Smooth muscle cell of bladder (primary cell): ENCODE measurements at places on chromosomes 6 and 20. TPM values are rescaled to one million over a fixed set of nuclear protein-coding genes. Genes with fewer than 3 reads are reported as not detected.

The C20orf144 gene
- total RNA-seq = 0.09 and 0.14 TPM in 2 replicates

The ADAT2 gene
- total RNA-seq = 2.0 and 3.0 TPM in 2 replicates

The CFAP61 gene
- under 0.01 TPM in 1 of 2 replicates, not detected in the other for total RNA-seq

The CRISP3 gene
- not detected in 2 replicates for total RNA-seq

The PET117 gene
- total RNA-seq = 8.5 and 11.1 TPM in 2 replicates

The KCNK16 gene
- not detected in 2 replicates for total RNA-seq

The MUC22 gene
- not detected in 2 replicates for total RNA-seq

The KCNQ5 gene
- 0.57 and 1.7 TPM in 2 replicates for total RNA-seq

The PKIB gene
- 1.1 and 26.0 TPM in 2 replicates for total RNA-seq

The ZBP1 gene
- under 0.01 TPM in 1 of 2 replicates, not detected in the other for total RNA-seq

The OR2W1 gene
- total RNA-seq = not detected in 2 replicates
